Germinal center (tissue), 1 donor: ENCODE measurements at places on chromosomes 2 and 18.

GRCh38 chr2:79713131-79713785 is 200.4 kb downstream of the CTNNA2 start:
- no peak for DNase-seq

DNA sequence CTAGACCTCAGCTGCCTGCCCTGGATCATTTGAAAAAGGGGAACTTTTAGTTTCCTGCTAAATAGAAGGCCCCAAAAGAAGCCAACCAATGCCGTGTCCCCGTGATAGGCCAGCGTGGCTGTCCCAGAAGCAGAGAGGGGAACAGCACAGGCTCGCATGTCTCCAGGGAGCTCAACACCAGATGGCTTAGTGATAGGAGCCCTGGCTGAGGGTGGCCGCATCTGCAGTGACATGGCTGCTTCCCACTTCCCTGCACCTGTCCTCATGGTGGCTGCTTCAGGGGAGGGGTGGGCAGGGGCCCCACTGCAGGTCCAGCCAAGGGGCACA is 79.6 kb downstream of the MBP start:
- DNase-seq, result peak; percentile 75

DNA sequence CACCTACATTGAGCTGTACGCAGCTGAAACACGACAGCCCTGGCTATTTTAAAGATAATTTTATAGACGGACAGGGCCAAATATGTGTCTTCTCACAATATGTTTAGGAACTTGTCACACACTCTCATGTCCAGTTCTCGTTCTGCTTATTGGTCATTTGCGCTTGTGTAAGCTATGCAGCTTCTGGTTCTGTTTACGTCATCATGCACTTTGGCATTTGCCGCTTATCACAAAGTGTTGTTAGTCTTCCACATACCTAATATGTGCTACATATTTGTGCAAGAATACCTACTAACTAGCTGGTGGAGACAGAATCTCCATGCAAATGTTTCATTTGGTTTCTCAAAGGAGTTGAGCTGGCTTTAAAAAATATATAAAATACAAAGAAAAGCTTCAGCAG is 7.5 kb upstream of the ZNF516 start:
- DNase-seq, result no peak

GRCh38 chr18:63981719-63982118 is 11.8 kb downstream of the SERPINB8 start:
- DNase-seq, result no peak

DNA sequence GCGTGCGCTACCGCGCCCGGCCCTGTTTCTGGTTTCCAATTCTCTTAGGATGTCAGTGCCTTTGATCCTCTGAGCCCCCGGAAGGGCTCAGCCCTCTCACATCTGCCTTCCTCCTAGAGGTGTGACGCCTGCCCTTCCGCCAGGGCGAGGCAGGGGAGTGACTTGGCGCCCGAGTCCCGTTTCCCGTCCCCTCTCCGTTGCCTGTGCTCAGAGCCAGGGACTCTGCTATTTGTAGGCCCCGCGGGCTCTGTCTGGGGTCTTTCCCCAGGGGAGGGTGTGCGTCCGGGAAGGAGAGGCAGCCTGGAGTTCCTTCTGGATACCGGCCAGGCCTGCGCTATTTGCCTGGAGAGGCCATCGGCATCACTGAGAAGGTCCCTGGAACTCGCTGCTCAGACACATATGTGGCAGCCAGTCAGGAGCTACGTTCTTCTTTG is 103.7 kb upstream of the TAF1B start:
- DNase-seq, result peak; percentile 41
